ENCODE measurements at places on chromosomes 4 and X.
A peak's percentile ranks its signal among the peaks of the same experiment; 100 is the strongest.

DNA sequence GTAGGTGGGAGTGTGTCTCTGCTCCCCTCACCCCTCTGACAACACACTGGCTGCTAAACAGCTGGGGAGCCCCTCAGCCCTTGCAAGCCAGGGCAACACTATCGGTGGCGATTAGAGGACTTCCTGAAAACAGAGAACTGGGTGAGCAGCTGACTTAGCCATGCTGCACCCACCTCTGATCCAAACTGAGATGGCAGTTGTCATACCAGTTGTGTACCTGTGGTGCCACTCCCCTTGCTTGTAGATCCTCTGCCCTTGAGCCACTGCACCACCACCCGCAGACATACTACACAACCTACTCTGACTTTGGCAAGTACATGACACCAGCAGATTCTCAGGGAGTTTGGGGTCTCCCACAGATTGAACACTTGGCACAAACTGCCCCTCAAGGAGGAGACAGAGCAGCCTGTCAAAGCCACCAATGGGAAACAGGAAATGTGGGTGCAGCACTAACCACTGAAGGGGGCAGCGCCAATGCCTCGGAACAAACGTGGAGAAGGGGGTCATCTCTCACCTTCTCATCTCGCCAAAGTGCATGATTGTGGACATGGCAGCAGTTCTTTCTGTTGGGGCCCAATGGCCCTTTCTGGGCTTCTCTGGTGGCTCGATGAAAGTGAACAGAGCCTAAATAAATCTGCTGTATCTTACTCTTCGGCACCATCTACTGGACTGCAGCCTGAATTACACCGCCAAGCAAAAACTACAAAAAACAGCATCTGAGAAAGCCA, 119.8 kb downstream of the NEK1 start:
- DNase-seq, result peak; percentile 27

DNA sequence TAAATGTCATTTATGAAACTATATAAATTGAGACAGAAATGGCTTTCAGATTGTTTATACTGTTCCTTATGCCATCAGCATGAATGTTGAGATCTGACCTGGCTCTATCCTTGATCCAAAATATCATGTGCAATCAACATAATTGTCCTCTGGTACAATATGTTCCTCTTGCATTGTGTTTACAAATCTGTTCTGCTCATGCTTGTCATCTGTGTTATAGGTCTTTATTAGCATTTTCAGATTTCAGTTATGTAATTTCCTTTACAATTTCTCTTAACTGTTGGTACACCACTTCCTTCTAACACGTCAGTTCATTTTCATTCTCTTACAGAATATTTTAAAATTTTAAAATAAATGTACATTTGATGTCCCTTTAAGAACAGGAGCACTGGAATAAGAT, 1.6 kb downstream of the HPGD start:
- DNase-seq, result no peak

DNA sequence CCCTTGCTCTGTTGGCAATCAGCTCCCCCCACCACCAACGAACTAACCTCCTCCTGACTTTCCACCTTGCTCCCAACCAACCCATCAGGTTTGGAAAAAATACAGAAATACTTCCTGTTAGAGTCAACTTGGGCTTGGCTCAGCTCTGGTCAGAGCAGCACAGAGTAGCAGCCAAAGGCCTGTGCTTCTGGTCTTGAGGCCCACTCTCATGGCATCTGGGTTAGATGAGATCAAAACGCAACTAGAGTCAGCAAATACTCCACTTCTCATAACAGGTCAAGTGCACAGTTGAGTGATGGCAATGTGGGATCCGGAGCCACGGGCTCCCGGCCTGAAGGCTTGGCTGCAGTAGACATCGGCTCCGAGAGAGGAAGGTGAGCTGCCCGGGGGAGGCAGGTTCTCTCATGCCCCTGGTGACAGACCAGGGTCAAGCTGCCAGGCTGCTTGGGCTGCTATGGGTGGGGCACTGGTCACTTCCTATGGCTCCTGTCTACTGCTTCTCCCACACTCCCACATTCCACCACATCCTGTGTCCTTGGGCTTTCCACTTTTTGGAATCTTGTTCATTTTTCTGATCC, 34.8 kb downstream of the ZNF185 start:
- DNase-seq, result no peak

- DNase-seq, result no peak
Measured at GRCh38 chrX:53082773-53083616, 828 bp downstream of the TSPYL2 start.

DNA sequence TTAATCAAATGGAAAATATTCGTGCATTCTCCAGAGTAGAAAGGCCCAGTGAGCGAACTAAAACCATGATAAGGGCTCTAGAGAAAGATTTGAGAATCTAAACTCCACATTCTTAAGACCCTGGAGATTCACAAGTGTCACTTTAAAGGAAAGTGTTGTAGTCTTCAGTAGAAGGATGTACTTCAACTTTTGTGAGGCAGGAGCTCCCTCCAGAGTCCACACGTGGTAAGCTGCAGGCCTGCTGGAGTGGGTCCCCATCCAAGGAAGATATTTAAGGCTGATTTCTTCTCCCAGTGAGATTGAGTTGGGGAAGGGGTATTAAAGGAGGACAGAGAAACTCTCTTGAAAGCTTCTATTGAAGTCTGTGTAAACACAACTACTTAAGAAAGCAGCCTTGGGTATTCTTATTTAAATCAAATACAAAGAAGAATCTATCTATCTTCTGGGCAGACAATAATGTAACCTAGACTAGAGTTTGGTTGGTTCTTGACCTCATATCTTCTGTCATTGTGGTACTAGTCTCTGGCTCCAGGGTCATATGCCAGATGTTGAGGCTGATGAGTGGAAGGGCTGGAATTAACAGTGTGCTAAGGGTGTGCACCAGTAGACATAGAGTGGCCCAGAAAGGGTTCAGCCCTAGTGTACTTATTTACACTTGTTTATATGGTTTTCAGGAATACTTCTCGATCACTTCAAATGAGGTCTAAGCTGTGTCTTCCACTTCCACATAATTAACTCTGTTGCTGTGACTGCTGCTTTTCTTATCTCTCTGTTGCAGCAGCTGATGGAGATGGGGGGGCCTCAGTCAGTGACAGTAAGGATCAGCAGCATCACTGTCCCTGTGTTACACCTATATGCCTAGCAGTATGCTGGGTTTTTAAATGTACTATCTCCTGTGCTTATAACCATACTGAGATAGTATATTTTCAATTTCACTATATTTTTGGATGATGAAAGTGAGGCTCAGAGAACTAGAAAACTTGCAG, 76.1 kb downstream of the HMGB2 start:
- peak; percentile 77 for DNase-seq

DNA sequence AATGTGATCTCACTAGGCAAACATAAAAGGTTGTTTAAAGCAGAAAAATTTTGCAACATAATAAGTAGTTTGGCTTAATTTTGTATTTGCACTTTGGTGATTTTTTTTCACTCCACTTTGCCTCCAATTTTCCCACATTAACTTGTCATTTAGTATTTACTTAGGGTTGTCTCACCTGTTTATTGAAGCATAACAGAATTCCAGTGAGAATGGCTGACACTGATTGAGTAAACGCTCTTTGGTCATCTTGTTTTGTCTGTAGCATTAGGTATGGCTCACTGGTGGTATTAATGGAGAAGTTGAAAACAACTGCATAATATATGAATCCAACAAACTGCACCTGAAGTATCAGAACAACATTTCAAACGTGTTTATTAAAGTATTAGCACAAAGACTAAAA, 799.5 kb upstream of the ADGRL3 start:
- no peak for DNase-seq

- DNase-seq, result no peak
Measured at GRCh38 chrX:13478740-13479451, 90.5 kb upstream of the EGFL6 start.

DNA sequence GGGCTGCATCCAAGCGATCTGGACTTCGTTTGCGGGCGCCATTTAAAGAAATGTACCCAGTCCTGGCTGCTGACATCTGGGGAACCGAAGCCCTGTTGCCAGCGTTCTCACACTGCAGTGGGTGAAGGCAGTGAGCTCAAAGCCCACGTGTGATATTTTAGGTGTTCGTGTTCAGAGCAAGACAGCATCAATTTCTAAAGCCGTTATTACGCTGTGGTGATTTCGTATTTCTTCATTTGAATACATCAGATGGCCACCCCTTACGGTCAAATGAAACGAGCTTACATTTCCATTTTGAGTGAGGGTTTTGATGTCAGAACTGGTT, 376 bp upstream of the C4orf36 start:
- DNase-seq, result no peak

- peak; percentile 71 for DNase-seq
Measured at GRCh38 chr4:103075894-103076746, 441 bp downstream of the SLC9B2 start.

GRCh38 chrX:34382416-34382815, 250.3 kb upstream of the FAM47A start:
- DNase-seq, result no peak

- no peak for DNase-seq
Measured at GRCh38 chr4:108035691-108036090, 46.0 kb downstream of the HADH start.

DNA sequence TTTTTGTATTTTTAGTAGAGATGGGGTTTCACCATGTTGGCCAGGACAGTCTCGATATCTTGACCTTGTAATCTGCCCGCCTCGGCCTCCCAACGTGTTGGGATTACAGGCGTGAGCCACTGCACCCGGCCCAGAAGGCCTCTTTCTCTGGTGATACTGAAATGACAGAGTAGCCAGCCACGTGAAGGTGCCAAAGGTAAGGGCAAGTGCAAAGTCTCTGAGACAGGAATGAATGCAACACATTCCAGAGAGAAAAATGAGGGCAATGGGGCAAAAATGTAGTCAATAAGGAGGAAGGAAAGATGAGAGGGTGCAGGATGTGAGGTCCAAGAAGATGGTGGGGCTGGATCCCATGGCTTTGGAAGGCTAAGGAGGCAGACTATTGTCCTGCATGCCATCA, 176.0 kb downstream of the NR3C2 start:
- DNase-seq, result no peak

GRCh38 chrX:13688958-13689740, at the start of gene RAB9A:
TSS of gene RAB9A (plus strand) at chrX:13689128. CDS start at chrX:13708747, 19,619 bp downstream.
- DNase-seq, result peak; percentile 84

- DNase-seq, result no peak
Measured at GRCh38 chr4:88244056-88244455, 40.3 kb downstream of the PPM1K start.

GRCh38 chrX:12891915-12892506, 14.4 kb upstream of the TLR8 start:
- no peak for DNase-seq

GRCh38 chr4:64738240-64738639, 329.0 kb upstream of the TECRL start:
- no peak for DNase-seq

DNA sequence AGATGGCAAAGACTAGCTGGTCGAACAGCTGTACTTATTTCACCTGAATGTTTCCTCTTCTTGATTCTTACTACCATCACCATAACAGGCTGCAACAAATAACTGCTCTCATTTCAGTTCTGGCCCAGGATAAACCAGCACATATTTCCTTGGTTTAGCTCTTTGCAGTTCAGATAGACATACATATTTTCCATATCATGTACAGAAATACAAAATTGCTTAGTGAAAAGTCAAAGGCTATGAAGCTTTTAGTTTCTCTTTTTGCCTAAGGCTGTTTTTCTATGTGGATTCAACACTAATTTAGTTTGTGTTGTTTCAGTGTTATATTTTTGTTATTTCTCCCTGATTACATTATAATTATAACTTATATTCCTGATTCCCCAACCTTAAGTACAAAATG, 103.6 kb upstream of the BMP3 start:
- DNase-seq, result no peak

DNA sequence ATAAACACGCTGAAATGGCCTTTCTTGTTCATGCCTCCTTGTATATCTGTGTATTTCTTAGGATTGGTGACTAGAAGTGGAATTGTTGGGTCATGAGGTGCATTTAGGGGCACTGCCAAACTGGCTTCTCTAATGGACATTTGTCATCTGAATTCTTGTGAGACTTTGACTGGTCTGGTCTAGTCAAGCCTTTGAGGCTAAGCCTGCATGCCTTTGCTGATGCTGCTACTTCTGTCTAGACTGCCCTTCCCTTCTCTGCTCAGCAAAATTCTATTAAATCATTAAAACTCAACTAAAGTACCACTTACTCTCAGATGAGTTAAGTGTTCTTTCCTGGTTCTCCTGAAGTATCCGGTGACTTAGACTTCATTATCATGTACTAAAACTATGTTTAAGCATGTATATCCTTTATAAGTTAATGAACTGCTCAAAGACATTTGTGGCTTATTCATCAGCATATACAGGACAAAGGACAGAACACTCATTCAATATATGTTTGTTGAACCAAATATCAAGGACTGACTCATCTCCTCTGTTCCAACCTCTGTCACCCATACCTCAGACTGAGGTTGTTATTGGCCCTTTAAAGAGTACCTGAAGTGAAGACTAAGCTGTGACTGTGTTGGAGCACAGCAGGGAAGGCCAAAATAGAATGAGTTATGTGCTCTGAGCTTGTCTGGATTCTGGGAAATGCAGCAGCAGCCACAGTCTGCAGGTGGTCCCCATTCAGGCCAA, 9.0 kb downstream of the TCEAL1 start:
- DNase-seq, result no peak

DNA sequence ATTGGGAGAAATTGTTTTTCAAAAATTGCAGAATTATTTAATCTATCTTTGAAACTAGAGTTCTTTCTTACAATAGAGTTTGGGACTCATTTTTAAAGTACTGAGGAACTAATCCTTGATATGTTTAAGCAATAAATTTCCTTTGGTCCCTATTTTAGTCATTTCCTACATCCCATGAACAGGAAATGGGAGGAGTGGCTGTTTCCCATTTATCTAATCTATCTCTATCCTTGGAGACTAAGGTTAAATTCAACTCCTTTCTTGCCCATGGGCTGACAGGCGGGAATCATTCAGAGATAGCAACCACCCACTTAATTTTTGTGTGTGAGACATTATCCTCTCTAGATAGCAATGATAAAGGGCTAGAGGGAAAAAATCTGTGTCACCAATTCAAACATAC, 131.6 kb upstream of the EMCN start:
- no peak for DNase-seq

DNA sequence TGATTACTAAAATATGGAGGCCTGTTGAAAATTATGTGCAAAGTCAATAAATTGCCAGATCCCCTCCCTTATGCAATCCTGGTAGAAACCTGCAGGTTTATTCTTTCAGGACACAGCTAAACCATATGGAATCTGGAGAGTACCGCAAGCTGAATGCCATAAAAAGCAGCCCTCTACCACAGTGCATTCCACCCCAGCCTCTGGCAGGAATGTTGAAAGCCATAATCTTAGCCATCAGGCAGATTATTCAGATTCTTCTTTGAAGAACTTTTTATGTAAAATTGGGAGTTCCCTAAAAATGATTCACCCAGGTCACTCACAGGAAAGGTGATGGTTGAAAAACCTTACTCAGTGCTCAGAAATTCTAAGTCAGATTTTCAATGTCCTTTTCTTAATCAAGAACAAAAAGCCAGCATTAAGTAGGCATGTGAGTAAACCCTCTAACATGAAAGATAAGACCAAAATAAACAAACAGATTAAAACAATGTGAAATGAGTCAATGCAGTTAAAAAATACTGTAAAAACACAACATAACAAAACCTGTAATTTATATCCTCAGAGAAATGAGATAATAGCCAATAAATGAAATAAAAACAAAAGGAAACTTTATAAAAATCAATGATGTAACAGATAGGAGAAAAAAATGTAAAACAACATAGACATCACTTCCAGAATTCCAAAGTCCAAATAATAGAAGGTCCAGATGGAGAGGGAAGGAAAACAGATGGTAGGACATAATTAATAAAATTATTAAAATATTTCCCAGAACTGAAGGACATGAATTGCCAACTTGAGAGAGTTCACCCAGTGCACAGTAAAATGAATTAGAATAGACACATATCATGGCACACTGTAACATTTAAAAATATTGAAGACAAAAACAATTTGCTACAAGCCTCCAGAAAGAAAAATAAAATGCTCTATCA, 226.9 kb downstream of the FSTL5 start:
- DNase-seq, result no peak

Measured in WTC11 (cell line).